ENCODE measurements at places on chromosomes 4 and X.

DNA sequence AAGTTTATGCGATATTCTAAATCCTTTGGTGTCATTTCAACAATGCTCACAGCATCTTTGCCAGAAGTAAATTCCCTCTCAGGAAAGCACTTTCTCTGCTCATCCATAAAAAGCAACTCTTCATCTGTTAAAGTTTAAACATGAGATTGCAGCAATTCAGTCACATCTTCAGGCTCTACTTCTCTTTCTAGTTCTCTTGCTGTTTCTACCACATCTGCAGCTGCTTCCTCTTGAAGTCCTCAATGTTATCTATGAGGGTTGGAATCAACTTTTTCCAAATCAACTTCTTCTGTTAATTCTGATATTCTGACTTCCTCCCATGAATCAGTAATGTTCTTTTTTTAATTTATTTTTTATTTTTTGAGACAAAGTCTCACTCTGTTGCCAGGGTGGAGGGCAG, 100.9 kb downstream of the LCORL start:
- DNase-seq, result no peak

GRCh38 chrX:29431895-29432294, 783.5 kb upstream of the MAGEB2 start:
- no peak for DNase-seq

GRCh38 chrX:31209005-31209628, 137.3 kb upstream of the FTHL17 start:
- DNase-seq, result no peak

- DNase-seq, result no peak
Observed at GRCh38 chr4:39942507-39942906, 35.2 kb downstream of the PDS5A start.

DNA sequence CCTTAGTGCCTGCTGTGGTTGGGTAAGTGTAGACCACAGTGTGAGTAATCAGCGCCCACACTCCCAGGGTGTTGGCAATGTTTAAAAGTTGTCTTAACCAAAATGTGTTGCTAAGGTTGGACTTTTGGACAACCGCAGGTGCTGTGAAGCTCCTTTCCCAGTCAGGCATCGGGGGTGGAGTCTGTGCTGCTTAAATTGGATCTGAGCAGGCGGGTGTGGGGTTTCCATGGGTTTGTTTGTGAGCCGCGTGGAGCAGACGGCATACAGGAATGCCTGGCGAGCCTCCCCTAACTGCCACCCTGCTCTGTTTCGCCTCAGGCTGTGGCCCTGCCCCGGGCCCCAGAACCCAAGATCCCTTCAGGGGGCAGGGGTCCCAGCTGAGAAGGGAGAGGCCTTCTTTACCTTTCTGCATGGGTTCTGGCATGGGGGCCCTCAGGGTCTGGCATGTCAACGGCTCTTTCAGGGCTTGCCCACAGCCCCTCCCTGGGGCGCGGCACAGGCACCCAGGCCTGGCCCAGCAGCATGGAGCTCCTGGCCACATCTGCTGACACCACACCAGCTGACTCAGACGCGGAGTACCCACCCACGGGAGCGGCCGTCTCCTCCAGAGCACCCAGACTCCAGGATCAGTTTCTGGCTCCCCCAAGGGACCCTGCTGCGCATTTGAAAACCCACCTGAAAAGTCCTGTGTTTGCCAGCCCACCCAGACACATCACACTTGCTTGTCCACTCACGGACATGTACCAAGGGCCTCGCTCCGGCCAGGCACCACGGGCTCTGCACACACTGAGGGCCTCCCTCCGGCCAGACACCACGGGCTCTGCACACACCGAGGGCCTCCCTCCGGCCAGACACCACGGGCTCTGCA, 5.1 kb upstream of the SPON2 start:
- DNase-seq, result no peak

DNA sequence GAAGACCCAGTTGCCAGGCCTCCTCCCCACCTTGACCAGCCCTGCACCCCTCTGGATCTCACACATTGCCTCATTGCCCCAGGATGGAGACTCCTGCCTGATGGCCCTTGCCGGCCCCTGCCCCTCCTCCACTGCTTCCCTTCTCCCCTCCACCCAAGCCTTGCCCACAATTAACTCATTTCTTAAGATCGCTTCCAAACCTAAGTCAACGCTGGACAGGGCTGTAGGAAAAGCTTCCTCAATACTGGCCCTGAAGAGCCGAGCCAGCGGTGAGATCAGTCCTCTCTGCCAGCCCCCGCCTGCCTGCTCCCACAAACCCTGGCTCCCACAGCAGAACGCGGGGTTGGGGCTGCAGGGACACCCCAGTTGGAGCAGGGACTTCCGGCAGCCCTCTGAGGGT, 7.5 kb upstream of the HAUS7 start:
- no peak for DNase-seq

DNA sequence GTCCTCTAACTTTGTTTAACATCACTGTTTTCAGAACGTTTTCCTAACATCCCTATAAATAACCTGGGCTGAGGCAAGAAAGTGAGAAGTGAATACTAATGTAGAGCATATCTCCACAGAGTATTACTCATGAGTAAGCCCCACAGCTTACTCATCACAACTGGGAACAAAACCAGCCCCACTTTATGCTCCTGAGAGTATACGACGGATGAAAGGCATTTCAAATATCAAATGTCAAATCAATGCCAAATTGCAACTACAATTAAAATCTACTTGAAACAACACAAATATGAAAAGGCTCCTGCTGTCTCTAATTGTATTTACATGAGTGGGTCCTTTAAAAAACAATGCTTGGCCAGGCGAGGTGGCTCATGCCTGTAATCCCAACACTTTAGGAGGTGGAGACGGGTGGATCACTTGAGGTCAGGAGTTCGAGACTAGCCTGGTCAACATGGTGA, 41.2 kb downstream of the SH3RF1 start:
- peak; percentile 7 for DNase-seq

GRCh38 chr4:74085669-74086068, 13.3 kb downstream of the CXCL2 start:
- no peak for DNase-seq

DNA sequence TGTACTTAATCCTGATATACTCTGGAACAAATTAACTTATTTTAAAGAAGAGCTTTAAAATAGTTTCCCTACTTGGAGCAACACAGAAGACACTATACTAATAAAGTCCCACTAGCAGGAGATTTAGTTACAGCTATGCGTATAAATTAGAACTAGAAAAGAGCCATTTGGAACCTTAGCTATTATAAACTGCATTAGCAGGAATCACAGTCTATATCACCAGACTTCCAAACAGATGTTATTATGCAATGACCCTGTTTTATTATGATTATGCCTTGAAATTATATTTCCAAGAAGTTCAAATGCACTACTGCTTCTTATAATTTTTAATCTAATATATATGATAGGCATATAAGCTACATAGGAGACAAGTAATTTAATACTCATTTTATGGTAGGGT, 95.5 kb upstream of the WDR44 start:
- no peak for DNase-seq

DNA sequence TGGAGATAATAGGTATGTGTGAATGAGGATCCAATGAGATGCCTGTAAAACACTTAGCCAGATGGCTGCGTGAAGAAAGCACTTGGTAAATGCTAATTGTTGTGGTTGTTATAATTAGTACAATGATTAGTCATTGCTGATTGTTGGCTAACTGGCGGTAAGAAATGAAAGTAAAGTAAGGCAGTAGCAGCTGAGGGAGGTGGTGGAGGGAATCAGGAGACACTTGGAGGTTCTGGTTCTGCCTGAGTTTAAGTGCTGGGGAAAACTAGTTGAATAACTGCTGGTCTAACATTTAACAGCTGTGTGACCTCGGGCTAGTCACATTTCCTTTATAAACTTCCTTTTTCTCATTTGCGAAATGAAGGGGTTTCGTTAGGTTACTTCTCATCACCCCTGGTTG, 30.9 kb downstream of the CD38 start:
- no peak for DNase-seq

DNA sequence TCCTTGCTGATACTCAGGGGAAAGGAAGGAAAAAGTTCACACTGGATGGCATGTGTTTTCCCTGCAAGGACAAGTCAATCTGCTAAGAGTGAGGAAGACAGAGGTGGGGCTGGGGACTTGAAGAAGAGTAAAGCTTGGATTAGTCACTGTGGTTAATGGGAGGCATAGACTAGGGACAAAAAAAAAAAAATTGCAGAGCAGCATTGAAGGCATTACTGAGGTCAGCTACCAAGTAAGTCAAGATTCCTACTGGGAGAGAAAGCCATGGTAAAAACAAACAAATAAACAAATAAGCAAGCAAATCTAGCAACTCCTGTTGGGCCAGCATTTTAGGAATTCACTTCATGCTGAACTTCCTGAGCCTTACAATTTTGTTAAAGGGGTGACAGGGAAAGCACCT, 58.2 kb upstream of the GPC4 start:
- no peak for DNase-seq

- DNase-seq, result no peak
Observed at GRCh38 chr4:98773638-98774037, 115.2 kb upstream of the TSPAN5 start.

DNA sequence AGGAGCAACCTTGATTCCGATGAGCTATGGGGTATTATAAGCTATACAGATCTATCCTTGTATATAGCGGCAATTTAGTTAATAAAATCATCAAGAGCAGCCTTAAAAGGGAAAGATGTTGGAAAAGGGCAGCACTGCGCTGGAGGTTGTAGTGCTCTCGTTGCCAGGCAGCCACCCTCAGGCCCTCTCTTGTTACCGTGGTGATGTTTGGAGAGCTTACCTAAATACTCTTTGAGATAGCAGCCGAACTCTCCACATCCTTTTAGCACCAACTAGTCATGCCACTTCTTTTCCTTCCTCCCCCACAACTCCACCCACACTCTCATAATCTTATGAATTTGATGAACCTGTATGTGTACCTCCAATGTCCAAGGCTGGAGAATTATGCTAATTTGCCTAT, 3.8 kb upstream of the RADX start:
- no peak for DNase-seq

- peak; percentile 51 for DNase-seq
Observed at GRCh38 chrX:155048977-155049619, 21.8 kb downstream of the CMC4 start.

DNA sequence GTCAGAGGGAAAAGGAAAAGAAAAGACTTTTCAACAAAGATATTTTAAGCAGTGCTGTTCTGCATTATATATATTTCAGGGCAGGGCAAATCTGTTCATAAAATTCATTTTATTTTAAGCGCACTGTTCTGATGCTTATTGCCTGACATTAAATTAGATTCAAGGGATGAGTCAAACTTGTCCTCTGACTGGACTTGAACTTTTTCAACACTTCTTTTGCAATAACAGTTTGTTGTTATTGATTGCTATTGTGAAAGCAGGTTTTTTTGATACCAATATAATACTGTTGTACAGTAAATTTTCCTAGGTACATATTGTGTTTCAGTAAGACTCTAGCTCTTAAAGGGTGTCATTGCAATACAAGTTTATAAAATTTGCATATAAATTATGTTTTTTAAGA, 481.3 kb downstream of the NAF1 start:
- DNase-seq, result no peak

- no peak for DNase-seq
Observed at GRCh38 chr4:6549445-6549844, 25.5 kb upstream of the MAN2B2 start.

- DNase-seq, result peak; percentile 19
Observed at GRCh38 chrX:70998411-70999027, 67.6 kb upstream of the SLC7A3 start.

DNA sequence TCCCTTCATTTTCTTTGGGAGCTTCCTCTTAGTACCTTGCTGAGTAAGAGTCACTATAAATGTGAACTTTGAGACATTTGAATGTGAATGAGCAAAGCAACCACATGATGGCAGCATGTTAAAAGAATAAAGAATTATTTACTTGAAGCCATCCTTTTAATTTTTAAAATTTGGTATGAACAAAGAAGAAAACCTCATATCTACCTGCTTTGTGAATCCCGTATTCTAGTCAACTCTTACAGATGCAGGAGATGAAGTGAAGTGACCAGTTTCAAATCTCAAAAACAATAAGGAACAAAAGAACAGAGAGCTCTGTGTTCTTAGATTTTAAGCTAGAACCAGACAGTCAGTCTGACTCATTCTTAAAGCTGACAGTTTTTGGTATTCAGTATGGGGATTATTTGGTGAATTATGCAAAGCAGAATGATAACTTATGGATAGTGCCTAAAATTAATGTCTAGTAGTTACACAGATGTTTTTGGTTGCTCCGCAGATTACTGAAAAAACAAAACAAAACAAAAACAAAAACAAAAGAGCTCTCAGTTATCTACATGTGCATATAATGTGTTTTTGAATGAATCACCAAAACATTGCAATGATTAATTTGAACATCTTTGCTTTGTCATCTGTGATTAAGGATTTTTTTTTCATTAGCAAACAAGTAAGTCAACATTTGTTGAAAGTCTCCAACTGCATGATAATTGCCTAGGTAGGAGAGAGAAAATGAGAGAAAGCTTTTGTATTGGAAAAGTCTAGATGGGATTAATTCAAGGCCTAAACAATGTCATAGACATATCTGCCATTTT, 48.2 kb upstream of the H2AZ1 start:
- DNase-seq, result peak; percentile 29

GRCh38 chrX:80022363-80023031, 7.9 kb downstream of the TBX22 start:
- DNase-seq, result no peak

DNA sequence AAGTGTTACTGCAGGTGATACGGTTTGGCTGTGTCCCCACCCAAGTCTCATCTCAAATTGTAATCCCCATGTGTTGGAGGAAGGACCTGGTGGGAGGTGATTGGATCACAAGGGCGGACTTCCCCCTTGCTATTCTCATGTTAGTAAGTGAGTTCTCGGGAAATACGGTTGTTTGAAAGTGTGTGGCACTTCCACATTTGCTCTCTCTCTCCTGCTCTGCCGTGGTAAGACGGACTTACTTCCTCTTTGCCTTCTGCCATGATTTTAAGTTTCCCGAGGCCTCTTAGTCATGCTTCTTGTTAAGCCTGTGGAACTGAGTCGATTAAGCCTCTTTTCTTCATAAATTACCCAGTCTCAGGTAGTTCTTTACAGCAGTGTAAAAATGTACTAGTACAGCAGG, 65.2 kb upstream of the SLC7A11 start:
- DNase-seq, result no peak

- DNase-seq, result no peak
Observed at GRCh38 chrX:102138064-102138463, 4.2 kb downstream of the TCEAL6 start.

DNA sequence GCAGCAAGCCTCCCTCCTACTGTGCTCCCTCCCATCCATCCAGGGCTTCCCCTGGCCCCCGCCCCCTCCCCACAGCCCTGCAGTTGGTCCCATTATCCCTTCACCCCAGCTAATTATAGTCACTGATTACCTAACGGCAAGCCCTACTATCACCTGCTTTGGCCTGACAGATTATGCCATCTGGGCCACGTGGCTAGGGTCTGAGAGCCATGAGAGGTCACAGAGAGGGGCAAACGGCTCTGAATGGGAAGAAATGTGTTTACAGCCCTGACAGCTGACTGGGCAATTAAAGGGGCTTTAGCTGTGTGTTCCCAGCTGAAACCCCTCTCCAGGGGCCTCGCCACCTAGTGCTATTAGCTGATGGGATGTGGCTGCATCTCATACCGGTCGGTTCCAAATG, 134.4 kb upstream of the CPEB2 start:
- no peak for DNase-seq

GRCh38 chrX:47898024-47898423, 61.3 kb downstream of the ZNF81 start:
- no peak for DNase-seq

GRCh38 chr4:149955780-149956390, 122.4 kb upstream of the DCLK2 start:
- no peak for DNase-seq
